ENCODE measurements at places on chromosomes 2 and 18.

GRCh38 chr2:183607995-183608394 lies 483.8 kb downstream of the NUP35 start:
- no peak for DNase-seq

- DNase-seq: no peak
Measured at GRCh38 chr2:84481702-84482101, 22.6 kb upstream of the SUCLG1 start.

- DNase-seq: no peak
Measured at GRCh38 chr2:196944570-196944969, 18.1 kb upstream of the PGAP1 start.

GRCh38 chr2:154960802-154961583 lies 262.5 kb downstream of the KCNJ3 start:
- DNase-seq: no peak

- DNase-seq: no peak
Measured at GRCh38 chr2:197280015-197280702, 30.4 kb downstream of the ANKRD44 start.

GRCh38 chr2:70111752-70112591 lies 24.7 kb downstream of the PCBP1 start:
- no peak for DNase-seq

GRCh38 chr2:12430407-12431133 lies 286.2 kb upstream of the TRIB2 start:
- no peak for DNase-seq
